Stimulated activated CD4-positive, alpha-beta T cell treated with anti-CD3 and anti-CD28 coated beads, Interleukin-1b, Interleukin-23, amount 100 ng/mL, for 24 hours (primary cell): ENCODE measurements at places on chromosomes 1 and 21.

- DNase-seq, result no peak
Observed at GRCh38 chr21:33427051-33427450, 23.8 kb downstream of the IFNGR2 start.

GRCh38 chr1:147472966-147473732 is 68.2 kb upstream of the BCL9 start:
- DNase-seq, result no peak

GRCh38 chr1:231206856-231207255 is 34.2 kb upstream of the GNPAT start:
- no peak for DNase-seq

DNA sequence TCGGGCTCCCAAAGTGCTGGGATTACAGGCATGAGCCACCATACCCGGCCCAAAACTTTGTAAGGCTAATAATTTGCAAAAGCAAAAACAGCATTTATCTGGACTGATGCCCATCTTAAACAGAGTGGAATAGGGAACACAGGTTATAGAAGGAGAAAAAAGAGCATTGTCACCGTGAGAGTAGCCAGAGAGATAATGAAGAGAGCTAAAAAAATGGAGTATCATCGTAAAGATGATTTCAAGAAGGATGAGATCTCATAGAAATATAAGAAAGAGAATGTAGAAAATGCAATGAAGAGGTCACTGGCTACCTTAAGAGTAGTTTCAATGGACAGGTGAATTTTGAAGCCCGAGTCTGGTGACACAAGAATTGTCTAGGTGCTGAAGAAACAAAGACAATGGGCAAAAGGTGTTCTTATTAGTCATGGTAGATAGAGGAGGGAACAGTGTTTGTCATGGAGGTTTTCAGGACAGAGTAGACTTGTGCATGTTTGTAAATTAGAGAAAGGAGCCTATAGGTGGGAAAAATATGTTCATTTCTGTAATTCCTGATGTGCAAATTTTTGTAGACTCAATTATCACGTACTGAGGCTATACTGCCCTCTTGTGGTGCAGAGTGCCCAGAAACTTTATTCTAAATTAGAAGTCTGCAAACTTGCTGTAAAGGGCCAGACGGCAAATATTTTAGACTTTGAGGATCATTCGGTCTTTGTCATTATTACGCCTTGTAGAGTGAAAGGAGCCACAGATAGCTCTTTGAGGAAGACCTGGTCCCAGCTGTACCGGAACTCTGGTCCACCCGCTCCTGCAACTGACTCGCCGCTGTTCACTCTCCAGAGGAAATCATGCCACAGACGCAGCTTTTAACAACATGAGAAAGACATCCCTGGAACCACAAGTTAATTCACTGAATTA is 8.1 kb upstream of the TMEM183A start:
- peak; percentile 49 for DNase-seq

DNA sequence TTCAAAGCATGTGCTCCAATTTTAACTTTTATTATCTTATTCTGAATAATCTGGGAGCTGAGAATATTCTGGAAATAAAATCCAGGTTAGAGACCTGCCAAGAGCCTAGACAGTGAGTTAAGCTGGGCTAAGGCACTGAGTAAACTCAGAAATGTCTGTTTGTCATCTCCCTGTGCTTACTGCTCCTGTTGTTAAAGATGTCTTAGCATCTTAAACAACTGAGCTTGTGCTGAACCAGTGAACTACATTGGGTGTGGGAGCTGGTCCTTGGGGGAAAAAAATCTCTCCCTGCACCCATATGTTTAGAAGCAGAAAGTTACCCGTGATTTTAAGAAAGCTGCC is 25.0 kb upstream of the AHCYL1 start:
- no peak for DNase-seq

DNA sequence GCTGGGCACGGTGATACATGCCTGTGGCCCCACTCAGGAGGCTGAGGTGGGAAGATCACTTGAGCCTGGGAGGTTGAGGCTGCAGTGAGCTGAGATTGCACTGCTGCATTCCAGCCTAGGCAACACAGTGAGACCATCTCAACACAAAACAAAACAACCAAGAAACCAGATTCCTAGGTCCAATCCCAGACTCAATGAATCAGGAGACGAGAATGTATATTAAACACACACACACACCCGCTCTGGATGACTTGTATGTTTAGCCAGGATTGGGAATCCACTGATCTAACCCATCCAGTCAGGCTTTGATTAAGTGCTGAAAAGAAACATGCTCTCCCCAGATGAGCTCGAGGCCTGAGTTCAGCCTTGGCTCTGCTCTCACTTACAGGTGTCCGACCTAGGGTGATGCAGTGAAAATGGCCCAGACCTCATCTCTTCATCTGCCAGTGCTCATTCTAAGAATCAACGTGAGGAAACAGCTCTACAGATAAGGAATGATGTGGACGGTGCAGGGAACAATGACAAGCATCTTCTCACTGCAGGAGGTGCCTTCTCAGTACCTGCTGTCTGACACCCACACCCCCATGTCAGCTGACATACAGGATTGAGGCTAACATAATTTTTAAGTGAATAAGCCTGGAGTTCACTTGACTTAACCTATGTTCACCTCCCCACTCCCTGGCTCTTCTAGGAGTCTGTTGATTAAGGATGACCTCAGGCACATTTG is 15.3 kb upstream of the SRSF4 start:
- no peak for DNase-seq

DNA sequence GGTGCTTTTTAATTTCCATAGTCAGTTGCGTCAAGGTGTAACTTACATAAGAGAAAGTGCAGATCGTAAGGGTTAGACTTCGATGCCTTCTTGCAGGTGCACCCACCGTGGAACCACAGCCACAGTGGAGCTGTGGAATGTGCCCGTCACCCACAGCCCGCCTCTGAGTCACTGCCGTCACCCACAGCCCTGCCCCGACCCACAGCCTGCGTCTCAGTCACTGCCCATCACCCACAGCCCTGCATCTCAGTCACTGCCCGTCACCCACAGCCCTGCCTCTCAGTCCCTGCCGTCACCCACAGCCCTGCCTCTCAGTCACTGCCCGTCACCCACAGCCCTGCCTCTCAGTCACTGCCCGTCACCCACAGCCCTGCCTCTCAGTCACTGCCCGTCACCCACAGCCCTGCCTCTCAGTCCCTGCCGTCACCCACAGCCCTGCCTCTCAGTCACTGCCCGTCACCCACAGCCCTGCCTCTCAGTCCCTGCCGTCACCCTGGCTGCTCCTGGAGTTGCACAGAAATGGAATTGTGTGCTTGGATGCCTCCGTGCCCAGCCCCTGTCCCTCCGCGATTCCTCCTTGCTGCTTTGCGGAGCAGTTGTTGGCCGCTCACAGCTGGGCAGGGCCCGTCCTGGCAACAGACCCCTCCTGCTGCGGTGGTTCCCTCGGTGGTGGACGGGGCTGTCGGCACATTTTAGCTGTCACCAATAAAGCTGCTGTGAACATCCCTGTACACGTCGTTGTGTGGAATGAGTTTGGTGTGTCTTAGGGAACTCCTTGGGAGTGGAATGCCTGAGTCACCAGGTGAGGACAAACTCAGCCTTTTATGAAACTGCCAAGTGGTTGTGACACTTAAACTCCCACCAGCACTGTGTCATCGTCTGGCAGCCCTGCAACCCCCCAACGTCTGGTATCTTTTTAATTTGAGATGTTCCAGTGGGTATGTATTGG is 44.9 kb upstream of the COL6A2 start:
- DNase-seq, result peak; percentile 20

DNA sequence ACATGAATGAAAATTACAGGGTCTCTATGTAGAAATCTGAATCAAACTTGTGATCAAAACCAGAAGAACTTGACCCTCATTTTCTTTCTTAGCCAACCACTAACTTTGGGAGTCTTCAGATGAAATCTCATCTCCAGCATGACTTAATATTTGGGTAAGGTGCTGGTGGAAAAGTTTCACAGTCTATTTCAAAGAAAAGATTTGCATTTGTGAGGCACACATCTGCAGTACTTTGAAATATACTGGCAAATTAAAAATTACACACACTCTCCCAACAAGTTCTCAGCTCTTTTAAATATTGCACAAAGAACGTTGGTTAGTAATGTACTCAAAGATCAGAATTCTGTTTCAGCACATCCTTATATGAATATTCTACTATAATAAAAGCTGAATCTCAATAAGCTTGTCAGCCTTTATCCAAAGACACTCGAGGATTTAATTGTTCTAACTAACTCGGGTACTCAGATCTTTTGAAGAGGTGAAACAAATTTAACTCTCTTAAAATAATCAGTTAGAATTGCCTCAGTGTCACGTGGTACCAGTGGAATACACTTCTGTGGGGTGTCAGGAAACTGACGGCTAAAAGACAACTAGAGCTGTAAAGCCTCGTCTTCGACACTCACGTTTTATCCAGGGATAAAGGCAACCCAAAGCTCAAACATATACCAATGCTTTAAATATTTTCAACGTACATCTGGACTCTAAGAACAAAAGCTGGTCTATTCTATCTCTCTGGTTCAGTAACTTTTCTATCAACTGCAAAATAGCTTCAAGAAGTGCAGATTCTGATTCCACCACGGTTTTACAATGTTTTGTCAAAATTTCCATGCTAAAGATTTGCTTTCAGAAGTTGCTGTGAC is 19.0 kb downstream of the SAMSN1 start:
- DNase-seq, result no peak

DNA sequence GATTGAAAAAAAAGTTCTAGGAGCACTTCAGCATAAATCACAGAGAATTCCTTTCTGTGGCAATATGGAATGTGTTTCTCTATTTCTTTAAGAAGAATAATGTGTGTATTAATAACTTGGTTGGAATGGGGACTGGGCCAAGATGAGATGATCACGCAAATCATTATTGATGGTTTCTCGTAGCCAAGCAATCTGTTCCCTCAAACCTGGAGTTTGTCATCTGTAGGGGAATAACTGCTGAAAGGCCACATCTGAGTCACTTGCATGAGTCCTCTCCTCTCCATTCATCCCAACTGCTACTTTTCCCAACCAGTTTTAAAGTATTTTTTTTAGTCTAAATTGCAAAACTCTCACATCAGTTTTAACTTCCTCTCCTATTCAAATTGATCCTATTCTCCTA is 480.4 kb downstream of the PLPP3 start:
- no peak for DNase-seq

GRCh38 chr1:230536641-230537155 is 105.6 kb upstream of the COG2 start:
- no peak for DNase-seq

GRCh38 chr1:157008502-157008901 is 37.0 kb downstream of the ARHGEF11 start:
- DNase-seq, result no peak

GRCh38 chr1:112735752-112736151 is 20.6 kb upstream of the PPM1J start:
- no peak for DNase-seq

GRCh38 chr1:154975409-154976059 is 1.1 kb downstream of the CKS1B start:
- no peak for DNase-seq

GRCh38 chr1:235943581-235944114 is 76.9 kb upstream of the LYST start:
- DNase-seq, result no peak

GRCh38 chr21:20004367-20004766 is 993.8 kb upstream of the NCAM2 start:
- DNase-seq, result no peak

DNA sequence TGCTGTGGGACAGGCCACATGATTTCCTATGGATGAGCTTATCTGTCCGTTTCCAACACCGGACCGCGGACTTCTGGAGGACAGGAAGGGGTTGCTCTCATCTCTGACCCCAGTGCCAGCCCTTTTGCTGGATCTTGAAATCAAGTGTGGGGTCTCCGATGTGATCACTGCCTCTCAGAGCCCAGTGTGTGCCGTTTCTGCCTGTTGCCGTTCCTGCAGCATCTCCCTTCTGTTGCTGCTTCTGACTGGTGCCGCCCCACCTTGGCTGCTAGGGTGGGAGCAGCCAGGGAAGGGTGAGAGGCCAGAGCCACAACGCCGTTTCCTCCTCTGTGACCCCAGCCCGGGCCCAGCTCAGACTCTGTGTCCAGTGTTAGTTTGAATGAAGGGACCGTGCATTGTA is 67.3 kb upstream of the WNT4 start:
- DNase-seq, result no peak

GRCh38 chr1:84719543-84720217 is 29.4 kb upstream of the SSX2IP start:
- DNase-seq, result no peak

GRCh38 chr1:113353580-113353979 is 36.7 kb upstream of the MAGI3 start:
- no peak for DNase-seq

DNA sequence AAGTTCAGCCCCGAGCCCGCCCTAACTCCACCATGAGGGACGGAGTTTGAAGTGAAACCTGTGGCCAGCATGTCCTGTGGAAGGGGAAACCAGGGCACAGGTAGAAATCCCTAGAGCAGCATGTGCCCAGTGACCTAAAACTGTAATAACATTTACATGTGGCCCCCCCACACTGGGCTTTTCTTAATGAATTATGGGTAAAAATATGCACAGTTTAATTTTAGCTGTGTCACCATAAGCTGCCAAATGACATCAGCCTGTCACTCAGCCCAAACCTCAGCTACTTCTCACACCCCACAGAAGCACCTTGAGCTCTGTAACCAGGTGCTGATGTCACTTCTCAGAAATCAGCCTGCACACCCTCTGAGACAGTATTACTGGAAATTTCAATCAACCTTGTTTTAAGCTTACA is 50.0 kb upstream of the SLC19A1 start:
- no peak for DNase-seq

DNA sequence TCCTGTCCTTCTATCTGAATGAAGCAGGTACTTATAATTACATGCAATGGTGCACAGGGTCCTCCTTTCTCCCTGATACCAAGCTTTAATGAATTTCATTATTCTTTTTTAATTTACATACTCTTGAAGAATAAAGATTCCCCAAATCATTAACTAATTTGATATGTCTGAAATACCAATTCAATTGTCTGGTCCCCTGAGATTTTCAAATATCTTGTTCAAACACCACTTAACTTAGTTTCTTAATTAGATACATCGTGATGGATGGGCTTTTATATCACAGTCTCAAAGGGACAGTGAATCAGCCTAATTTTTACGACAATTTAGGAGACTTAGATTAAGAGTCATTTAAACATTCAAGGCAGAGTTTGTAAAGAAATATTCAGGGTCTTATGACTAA is 1054.6 kb downstream of the PLA2G4A start:
- no peak for DNase-seq

DNA sequence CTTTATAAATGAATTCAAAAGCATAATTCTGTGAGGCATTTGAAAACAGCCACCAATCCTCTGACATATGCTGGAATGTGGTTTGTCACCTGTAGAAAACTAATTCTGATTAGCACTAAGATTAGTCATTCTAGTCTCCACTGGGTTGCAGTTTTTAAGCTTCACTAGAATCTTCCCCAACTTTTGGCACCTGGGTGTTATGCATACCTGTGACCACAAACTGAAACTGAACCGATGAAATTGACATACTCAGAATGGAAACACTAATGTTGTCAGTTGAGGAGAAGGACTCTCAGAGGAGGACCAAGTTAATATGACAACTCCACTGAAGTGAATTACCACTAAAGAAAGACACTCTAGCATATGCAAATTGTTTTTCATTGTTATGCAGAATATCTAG is 285.8 kb upstream of the NEGR1 start:
- no peak for DNase-seq
